ENCODE measurements at places on chromosomes 2 and 18. TPM values are rescaled to one million over a fixed set of nuclear protein-coding genes. Genes with fewer than 3 reads are reported as not detected.

The DLX1 gene
- not detected for total RNA-seq

The BOLL gene
- total RNA-seq: not detected

The CFAP65 gene
- not detected for total RNA-seq

The ANKRD29 gene
- 0.18 TPM for total RNA-seq

The GALNT13 gene
- total RNA-seq: not detected

The CPLX4 gene
- not detected for total RNA-seq

The GAREM1 gene
- total RNA-seq: 0.43 TPM

The ZSWIM2 gene
- not detected for total RNA-seq

The CDH2 gene
- total RNA-seq: not detected

The EFR3B gene
- total RNA-seq: 0.08 TPM

The ZNF521 gene
- 1.1 TPM for total RNA-seq

The EPB41L3 gene
- 12.5 TPM for total RNA-seq

The NT5C1B gene
- not detected for total RNA-seq

The G6PC2 gene
- total RNA-seq: not detected

The PAX8 gene
- total RNA-seq: 1.2 TPM
